NAMALWA (cell line): ENCODE measurements at places on chromosomes 1 and 21.

- DNase-seq, result peak; percentile 42
Measured at GRCh38 chr1:160206421-160207117, 1.4 kb downstream of the PEA15 start.

GRCh38 chr21:37149411-37149810 is 76.4 kb downstream of the TTC3 start:
- DNase-seq, result no peak

GRCh38 chr1:166960858-166961474 is 14.4 kb downstream of the ILDR2 start:
- no peak for DNase-seq

DNA sequence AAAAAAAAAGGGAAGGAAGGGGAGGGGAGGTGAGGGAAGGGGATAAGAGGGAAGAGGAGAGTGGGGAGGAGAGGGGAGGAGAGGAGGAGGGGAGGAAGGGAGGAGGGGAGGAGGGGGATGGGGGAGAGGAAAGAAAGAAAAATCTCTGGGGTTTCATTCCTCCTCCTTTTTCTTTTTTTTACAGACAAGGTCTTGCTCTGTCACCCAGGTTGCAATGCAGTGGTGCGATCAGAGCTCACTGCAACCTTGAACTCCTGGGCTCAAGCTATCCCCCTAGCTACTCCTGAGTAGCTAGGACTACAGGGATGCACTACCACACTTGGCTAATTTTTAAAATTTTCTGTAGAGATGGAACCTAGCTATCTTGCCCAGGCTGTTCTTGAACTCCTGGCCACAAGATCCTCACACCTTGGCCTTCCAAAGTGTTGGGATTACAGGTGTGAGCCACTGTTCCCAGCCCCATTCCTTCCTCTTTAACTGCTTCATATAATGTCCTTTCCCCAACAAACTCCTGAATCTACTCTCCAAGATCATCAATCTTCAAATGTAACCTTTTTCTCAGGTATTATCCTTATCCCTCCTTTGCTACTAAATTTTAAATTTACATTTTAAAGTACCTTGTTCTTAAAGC is 23.2 kb downstream of the GON4L start:
- DNase-seq, result peak; percentile 41

GRCh38 chr1:185044981-185045813 is at the start of gene RNF2:
Gene RNF2 (plus strand): TSS chr1:185045558. CDS start chr1:185087554, 41,996 bp downstream.
- peak; percentile 90 for DNase-seq

DNA sequence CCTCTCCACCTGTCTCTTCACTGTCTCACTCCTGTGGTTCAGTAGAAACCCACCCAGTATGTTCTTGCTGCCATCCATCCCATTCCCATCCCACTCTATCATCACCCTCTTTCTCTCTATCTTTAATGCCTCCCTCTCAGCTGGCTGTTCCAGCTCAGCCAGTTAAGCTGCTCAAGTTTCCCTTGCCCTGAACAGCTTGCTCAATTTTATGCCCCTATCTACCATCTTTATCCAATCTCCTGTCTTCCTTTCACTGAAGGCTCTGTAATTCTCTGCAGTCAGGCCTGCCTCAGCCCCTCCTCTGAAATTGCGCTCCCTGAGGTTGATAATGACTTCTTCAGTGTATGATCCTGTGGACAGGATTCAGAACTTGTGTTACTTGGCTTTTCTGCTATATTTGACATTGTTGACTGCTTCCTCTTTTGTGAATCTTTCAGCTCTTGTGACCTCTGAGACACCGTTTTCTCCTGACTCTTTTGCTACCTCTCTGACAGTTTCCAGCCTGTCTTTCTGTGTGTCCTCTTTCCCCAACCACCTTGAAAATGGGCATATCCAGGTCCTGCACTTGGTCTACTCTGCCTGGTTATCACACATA is 13.9 kb upstream of the BCAR3 start:
- DNase-seq, result peak; percentile 33

DNA sequence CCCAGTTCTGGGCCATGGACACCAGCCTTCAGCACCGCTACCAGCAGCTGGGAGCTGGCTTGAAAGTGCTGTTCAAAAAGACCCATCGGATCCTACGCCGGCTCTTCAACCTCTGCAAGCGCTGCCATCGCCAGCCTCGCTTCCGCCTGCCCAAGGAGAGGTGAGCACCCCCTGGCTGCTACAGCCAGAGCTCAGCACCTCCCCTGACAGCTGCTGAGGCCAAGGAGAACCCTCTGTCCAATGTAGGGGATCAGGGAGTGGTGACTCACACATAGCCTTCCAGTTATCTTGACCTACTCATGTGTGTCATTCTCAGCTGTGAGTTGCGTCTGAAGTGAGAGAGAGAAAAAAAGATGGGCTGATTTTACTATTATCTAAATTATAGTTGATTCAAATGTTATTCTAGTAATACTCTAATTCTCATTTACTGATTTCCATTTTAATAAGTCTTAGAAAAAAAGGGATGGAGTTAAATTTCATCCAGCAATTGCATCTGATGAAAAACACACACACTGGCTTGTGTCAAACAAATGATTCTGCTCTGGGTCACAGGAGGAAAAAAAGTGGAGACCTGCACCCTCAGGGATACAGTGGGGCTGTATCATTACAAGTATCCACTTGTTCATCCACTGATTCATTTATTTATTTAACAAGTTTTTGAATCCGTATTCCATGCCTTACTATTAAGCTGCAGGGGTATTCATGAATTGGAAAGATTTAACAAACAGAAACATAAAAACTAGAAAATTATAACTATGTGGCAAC is 108.0 kb downstream of the BRINP2 start:
- no peak for DNase-seq

DNA sequence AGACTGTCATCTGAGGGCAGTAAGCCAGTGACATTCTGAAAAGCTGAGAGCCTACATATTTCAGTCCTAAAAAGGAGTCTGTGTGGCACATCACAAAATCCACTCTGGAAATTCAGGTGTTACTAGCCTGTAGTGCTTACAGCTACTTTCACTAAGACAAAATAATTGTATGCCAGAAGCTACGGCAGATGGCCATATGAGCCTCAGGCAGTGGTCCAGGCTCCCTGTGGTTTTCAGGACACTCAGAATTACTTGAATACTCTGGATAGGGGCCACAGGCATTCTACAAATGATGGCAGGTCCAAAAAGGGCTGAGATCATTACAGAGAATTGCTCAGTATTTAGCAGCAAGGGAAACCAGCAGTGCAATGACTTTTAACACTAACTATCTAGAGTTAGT is 527.1 kb downstream of the MRPL39 start:
- no peak for DNase-seq

- DNase-seq, result no peak
Measured at GRCh38 chr1:14910984-14911721, 242.4 kb upstream of the TMEM51 start.

GRCh38 chr1:58551186-58552140 is 4.9 kb upstream of the OMA1 start:
- DNase-seq, result no peak

GRCh38 chr1:226934483-226935237 is 5.4 kb upstream of the COQ8A start:
- no peak for DNase-seq

GRCh38 chr21:23374155-23374554 is 2233.1 kb downstream of the MRPL39 start:
- DNase-seq, result no peak

DNA sequence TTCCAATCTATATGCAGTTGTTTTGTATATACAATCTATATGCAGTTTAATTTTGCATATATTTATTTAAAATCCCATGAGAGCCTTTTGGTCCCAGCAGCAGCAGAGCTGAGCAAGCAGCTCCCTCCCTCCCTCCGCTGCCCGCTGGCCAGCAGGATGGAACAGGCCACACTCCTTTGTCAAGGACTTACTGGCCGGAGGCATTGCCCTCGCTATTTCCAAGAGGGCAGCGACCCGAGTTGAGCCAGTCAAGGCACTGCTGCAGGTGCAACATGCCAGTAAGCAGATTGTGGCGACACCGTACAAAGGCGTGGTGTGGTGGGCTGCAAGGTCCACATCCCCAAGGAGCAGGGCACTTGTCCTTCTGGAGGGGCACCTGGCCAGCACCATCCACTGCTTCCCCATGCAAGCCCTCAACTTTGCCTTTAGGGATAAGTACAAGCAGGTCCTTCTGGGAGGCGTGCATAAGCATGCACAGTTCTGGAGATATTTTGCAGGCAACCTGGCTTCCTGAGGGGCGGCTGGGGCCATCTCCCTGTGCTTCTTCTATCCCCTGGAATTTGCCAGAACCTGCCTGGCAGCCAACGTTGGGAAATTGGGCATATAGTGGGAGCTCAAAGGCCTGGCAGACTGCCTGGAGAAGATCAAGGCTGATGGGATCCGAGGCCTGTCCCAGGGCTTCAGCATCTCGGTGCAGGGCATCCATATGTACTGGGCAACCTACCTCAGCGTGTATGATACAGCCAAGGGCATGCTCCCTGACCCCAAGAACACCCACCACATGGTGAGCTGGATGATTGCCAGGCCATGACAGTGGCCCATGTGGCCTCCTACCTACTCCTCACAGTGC is 92.2 kb downstream of the OSBPL9 start:
- DNase-seq, result no peak

DNA sequence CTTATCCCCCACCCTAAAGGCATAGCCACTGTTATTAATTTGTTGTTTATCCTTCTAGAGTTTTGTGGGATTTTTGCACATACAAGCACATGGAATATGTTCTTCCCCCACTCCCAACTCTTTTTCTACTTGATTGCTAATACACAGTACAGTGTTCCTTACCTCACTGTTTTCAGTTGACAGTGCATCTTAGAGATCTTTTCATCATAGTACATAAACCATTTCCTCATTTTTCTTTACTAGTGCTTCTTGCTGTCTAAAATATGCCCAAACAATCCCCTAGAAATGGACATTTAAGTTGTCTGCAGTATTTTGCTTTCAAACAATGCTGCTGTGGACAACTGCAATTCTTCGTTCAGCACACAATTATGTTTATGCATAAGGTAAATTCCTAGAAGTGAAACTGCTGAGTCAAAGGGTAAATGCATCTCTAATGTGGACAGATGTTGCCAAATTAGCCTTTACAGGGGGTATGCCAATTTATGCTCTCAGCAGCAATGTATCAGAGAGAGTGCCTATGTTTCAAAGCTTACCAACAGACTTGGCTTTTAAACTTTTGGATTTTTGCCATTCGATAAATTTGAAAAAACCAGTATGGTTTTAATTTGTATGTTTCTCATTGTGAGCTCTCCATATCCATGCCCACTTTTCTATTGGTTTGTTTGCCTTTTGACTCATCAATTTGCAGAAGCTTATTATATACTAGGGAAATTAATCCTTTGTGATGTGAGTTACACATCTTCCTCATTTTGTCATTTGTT is 132.6 kb downstream of the MRPS6 start:
- peak; percentile 2 for DNase-seq

DNA sequence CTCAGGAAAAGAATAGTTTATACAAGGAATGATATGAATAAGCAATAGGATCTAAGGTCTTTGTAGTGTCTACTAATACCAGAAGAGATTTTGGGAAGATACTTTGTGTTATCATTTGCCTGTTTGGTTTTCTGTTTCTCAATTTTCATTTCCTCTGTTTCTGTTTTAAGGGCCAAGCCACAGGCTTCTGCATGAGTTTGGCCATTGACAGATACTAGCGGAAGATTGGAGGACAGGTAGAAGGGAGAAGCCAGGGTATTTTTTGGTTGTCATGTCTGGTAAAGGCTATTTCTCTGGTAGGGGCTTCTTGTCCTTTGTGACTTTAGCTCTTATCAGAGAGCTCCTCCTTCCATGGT is 51.4 kb downstream of the HS2ST1 start:
- DNase-seq, result no peak

- no peak for DNase-seq
Measured at GRCh38 chr1:78071696-78072095, 25.9 kb downstream of the GIPC2 start.

DNA sequence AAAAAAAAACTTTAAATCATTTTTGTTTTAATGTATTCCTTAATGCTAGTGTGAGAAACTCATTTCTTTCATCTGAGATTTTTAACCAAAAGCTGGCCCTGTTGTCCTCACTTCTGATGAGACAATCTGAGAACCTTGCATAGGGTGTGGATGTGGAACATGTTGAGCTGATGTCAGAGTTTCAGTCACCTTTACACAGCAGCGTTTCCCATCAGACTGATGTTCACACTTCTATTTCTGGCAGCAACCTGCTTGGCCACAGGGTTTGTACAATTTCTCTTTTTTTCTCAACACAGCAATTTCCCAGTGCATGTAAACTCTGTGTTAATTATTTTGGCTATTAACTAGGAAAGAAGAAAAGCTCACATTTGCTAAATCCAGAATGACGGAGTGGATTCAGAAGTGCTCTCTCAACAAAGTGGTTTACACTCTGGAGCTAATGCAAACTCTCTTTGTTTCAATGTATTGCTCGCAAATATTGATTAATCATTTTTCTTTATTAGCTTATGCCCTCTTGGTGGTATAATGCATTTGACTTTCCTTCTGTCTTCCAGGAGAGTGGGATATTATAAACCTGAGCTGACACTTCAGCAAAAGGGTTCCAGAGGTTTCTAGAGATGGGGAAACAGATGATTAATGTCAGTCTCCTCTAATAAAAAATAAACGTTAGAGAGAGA is 70.5 kb upstream of the HSPA13 start:
- no peak for DNase-seq

DNA sequence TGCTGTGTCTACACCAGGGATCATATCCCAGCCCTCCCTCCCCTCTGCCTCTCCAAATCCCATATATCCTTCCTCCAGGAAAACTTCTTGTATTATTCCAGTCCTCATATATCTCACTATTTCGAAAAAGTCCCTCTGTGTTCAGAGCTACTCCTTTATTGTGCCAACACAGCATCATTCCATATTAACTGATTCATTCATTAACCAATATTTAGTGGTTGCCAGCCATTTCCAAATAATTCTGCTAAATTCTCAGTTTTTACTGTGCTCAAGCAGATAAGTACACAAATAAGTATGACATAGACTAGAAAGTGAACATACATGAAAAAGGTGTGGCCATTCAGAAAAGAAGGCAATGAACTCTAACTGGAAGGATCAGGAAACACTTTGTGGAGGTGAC is 241.6 kb upstream of the DUSP10 start:
- DNase-seq, result no peak

GRCh38 chr1:11448373-11449099 is 30.4 kb upstream of the DISP3 start:
- no peak for DNase-seq

GRCh38 chr1:101957771-101958170 is 39.0 kb downstream of the OLFM3 start:
- DNase-seq, result no peak

DNA sequence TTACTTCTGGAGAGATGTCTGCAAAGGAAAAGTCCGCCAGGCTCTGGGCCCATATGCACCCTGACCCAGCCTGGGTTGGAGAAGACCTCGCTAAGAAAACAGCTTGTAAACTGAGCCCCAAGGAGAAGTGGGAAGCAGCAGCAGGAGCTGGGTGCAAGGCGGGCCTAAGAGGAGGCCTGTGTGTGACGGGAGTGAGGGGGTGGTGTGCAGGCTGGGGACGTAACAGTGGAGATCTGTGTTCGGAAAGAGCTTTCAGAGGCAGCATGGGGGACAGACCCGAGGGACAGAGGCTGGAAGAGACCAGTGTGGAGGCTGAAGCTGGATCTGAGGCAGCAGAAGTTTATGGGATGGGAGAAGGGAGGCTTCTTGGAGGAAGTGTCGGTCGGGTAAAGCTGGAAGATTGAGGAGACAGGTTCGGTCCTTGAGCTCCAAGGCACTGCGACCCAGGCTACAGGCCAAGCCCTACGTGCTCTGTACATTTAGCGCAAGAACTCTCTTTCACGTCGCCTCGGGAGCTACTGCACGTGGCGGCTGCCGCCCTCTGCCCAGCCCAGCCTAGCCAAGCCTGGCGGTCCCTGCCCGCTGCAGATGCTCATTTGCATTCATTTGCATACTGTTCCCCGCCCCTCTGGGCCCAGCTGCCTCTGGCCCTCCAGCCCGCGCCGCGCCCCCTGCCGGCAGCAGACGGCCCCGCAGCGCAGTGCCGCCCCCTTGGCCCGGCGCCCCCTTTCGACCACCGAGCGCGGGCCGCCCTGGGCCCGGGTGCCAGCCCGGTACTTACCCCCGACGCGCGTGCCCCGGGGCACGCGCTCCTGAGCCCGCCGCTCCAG is 6.3 kb downstream of the HPCA start:
- peak; percentile 47 for DNase-seq
